ENCODE measurements at places on chromosomes 5 and 9.
A peak's percentile ranks its signal among the peaks of the same experiment; 100 is the strongest.

- DNase-seq, result no peak
Observed at GRCh38 chr5:647727-648126, 35.6 kb downstream of the CEP72 start.

GRCh38 chr9:74696520-74696919, 191.2 kb downstream of the TRPM6 start:
- no peak for DNase-seq

DNA sequence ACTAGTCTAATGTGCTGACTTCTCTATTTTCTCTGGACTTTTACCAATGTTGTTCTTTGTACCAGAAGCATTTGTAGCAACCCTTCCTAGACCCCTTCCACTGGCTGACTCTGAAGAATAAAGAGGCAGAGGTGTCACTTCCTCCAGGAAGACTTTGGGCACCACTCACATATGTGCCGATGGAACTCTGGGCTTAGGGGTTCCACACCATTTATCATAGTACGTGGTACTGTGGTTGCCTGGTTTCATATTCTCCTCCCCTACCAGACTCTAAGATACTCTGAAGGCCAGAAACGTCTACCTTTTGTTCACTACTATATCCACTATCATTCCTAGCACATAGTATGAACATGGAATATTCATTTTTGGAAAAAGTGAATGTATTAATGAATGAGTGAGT, 88.0 kb downstream of the BNC2 start:
- DNase-seq, result no peak

- DNase-seq, result no peak
Observed at GRCh38 chr9:3850098-3850497, 324.3 kb upstream of the RFX3 start.

GRCh38 chr9:135761150-135761844, 59.3 kb downstream of the KCNT1 start:
- no peak for DNase-seq

DNA sequence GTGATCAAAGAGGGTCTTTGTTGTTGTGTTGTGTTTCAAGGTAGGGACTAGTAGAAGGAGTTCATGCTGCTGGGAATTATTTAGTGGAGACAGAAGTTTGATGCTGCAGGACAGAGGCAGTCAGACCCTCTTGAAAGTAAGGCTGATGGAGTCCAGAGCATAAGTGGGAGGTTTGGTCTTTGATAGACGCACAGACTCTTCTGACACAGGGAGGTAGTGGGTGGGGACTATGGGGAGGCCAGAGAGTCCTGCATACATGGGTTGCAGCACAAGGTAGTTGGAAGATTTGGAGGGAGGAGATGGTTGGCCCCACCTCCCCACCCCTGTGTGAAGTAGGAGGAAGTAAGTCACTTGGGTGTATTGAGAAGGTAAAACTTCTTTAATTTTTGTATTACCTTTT, 2.4 kb upstream of the CCDC112 start:
- no peak for DNase-seq

DNA sequence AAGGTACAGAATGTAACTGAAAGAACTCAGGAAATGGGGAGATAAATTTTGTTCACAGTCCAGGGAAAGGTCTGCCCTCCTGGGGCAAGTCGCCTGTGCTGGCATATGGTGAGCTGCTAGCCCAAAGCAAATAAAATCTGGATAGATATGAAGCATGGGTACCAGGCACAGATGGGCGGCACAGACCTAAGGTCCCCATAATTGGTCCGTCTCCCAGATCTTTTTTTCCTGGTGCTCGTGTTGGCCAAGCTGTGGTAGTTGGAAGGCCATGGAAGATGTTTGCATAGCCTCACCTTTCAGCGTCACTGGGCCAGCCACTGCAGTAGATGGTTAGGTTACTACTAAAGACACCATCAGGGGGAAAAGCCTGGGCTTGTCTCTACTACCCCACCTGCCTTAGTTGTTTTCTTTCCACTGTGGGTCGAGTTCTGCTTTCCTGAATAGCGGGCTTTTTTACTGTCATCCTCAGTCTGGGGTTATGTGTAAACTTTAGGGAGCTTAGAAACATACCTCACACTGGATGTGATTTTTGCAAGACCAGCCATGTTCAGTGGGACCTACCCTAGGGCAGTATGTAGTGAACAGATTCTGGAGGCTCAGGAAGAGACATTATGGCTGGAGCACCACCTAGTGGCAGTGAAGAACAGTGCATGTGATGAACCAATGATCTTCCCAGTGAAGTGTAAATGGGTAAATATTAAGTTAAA, 24.2 kb upstream of the GLRX start:
- DNase-seq, result peak; percentile 74

- DNase-seq, result no peak
Observed at GRCh38 chr9:89792189-89793123, 187.6 kb downstream of the GADD45G start.

GRCh38 chr5:154358516-154359220, 87.1 kb upstream of the SAP30L start:
- no peak for DNase-seq

DNA sequence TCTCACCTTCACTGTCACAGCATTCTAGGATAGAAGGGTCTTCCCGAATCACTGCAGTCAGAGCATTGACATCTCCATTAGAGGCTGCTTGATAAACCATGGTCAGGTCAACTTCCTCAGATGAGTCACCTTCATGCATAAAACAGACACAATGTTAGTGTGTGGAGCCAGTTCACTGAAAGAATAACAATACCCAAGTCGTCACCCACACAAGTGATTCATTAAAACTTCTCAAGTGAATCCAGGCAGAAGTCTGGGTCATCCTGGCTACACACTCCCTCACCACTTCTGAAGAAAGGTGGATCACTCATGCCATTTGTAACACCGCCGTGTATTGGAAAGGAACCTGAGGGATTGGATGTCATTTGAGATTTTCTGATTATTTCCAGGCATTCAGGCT, 49.6 kb downstream of the ANKRD55 start:
- DNase-seq, result no peak

- DNase-seq, result no peak
Observed at GRCh38 chr5:163105456-163105855, 331.9 kb upstream of the CCNG1 start.

DNA sequence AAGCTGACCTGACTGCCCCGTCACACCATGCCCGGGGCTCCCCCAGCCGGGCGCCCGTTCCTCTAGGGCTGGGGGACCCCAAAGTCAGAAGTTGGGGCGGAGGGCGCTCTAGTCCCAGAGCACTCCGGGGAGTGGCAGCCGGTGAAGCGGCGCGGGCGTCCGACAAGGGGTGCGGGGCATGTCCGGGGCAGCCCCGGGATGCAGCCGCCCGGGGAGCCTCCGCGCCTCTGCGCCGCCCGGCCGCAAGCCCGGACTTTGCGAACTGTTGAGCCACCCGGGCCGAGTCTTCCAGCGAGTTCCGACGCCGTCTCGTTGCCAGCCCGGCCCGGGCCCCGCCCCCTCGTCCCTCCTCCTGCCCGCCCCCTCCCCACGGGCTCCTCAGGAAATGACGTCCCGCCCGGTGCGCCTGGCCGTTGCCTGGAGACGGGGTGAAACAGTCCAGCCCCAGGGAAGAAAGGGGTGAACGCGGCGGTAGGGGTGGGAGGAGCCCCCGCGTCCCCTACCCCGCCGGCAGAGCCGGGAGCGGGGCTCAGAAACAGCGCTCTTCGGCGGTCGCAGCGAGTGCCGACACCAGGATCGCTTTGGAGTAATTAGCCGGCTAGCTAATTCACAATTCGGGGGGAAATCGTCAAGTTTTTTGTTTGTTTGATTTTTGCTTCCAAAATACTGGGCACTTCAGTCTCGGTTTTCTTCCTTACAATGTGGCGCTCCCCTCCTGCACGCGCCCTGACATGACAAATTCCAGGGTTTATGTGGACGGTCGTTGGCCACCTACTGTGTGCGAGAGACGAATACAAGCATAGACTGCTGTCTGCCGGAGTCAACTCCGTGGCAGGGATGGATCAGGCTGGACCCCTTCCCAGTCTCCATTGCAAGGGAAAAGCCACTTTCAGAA, at the start of gene WHRN:
WHRN (minus strand) TSS at position 287 of the 895 bp plus-strand sequence. CDS start 672 bp downstream, outside the sequence.
- DNase-seq, result peak; percentile 93

GRCh38 chr9:93807166-93808074, 147.7 kb downstream of the BARX1 start:
- no peak for DNase-seq

DNA sequence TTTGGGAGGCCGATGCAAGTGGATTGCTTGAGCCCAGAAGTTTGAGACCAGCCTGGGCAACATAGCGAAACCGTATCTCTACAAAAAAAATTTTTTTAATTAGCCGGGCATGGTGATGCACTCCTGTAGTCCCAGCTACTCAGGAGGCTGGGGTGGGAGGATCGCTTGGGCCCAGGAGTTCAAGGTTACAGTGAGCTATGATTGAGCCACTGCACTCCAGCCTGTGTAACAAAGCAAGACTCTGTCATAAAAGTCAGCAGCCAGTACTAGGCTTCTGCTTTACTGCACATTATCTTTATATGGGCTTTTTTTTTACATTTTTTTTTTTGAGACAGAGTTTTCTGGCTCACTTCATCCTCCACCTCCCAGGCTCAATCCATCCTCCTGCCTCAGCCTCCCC, 9.4 kb upstream of the HAVCR1 start:
- no peak for DNase-seq

- DNase-seq, result no peak
Observed at GRCh38 chr9:130861372-130862180, 26.5 kb downstream of the ABL1 start.

DNA sequence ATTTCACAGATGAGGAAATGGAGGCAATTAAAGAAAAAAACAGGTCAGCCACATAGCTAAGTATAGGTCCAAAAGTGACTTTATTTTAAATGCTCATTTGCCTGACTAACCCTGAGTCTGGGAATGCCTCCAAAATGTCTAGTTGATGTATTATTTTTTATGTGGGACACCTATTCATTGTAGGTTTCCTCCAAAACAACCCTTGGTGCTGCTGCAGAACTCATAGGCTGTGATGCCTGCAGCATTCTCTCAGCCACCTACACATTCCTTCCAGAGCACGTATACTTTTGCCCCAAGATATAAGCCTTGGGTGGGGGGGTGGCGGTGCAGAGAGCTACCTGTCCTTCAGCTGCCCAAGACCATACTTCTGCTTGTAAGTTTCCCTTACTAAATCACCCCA, 77.4 kb downstream of the MSX2 start:
- DNase-seq, result no peak

DNA sequence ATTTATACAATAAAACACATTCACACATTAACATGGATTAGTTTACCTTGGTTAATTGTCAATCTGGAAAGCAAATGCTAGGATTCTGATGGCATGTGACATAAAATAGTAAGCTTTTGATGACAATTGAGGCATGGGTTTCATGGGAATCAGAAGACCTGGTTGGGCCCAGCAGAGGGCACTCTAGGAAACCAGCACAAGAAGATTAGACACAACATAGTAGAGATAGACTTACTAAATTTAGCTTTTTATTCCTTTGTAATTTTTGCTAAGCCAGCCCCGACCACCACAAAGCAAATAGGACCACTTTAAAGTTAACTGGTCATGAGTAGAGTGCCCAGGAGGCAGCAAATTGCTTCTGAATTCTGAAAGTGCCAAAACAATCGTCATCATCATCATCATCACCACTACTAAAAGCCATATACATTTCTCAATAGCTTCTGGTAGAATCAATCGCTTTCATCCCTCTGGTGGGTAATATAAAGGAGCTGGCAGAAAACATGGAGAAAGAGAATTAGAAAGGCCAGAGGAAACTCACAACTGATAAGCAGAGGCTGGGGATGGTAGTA, 163.2 kb downstream of the ARRDC3 start:
- DNase-seq, result peak; percentile 44

- DNase-seq, result no peak
Observed at GRCh38 chr5:102628441-102629175, 126.5 kb upstream of the PAM start.

DNA sequence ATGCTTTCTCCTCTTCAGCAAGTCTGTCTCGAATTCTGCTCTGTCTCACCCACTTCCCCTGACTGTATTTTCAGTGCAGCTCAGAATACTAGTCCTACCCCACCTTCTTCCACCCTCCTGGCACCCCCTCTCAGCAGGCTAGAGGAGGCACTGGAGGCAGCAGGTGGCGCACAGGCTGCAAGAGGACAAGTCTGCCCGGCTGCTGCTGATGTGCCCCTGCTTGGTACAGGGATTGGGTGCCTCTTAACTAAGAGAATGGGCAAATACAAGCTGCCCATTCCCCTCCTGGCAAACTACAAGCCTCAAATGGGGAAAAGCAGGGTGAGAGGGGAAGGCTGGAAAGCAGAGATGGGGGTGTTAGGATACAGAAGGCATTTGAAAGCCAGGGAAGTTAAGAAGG, 5.1 kb downstream of the TLN1 start:
- DNase-seq, result peak; percentile 55

DNA sequence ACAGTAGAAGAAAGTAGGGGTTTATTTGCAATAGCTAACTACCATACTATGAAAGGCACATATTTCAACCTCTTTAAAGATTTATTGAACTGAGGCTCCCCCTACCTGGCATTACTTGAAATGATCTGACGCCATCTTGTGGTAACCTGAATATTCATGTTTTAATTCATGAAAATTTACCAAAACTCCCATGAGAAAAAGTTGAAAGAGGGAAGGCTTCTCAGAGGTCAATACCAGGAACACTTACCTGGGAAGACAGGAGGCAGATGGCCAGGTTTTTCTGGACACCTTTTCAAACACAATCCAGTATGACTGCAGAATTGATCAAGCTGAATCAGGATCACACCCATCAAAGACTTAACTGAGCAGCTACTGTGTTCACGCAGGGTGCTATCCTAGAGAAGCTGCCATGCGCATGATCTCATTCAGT, 9.4 kb downstream of the PRELID2 start:
- DNase-seq, result peak; percentile 24

DNA sequence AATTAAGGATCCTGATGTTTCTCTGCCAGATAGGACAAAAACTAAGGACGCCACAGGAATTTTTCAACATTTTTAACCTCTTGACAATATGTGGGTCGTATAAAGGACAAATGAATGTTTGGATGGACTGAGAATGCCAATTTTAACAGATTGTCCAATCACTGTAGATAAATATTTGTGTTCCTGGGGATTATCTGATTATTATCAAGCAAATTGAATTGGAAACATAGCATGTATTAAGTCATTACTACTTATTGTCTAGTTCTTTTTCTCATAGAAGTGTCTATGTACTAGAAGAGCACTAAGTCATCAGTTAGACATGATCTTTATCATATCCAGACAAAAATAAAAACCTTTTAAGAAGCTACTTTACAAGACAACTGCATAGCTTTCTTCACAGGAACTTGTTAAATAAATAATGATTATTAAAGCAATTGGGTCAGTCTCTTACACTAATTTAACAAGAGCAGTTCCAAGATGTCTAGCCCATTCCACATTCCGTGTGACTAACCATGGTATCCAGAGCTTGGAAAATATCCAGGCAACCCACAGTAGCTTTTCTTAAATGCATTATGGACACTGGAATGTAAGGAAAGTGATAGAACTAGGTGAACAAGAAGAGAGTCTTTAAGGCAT, 127.5 kb upstream of the CDKN2B start:
- no peak for DNase-seq

Data from activated CD4-positive, alpha-beta T cell treated with anti-CD3 and anti-CD28 coated beads, Interleukin-2, amount 10 ng/mL, durations not matched to agents 7 days and 5 days (primary cell).